MM.1S (cell line): ENCODE measurements at places on chromosomes 12 and 14.

DNA sequence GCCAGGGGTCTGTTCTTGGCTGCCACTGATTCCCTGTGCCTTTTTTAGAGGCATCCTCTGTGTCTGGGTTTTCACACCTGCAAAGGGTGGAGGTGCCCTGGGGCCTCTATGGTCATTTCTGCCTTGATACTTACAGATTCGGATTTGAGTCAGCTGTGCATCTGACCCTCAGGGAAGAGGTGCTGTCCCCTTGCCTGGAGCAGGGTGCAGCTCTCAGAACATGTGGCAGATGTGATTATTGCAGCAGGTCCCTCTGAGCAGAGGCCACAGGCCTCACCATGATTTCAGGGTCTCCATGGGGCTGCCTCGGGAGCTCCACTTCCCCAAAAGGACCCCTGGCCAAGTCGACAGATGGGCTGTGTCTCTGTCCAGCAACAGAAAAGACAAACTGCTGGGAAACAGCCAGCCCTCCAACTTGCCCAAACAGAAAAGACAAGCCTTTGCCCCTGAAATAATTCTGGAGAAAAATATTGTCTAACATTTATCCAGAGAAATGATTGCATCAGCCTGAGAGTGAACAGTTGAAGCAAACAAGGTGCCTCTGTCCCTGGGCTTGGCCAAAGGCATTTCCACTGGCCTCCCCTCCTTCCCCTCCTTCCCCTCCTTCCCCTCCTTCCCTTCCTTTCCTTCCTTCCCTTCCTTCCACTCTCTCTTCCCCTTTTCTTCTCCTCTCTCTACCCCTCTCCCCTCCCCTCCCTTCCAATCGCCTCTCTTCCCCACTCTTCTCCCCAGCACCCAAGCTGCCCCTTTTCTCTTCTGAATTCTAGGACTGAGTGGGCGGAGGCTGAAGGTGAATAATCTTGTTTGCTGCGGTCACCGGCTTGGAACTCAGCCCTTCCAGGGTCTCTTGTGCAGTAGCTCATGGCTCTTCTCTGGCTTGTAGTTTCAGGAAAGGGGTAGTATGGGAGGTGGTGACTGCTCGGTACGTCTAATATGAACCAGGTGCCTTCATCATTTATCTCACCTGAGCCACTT lies 676 bp downstream of the SERPINA3 start:
- DNase-seq: no peak

- no peak for DNase-seq
These were observed 86.8 kb upstream of the TMEM132C start for GRCh38 chr12:128180166-128180565.

DNA sequence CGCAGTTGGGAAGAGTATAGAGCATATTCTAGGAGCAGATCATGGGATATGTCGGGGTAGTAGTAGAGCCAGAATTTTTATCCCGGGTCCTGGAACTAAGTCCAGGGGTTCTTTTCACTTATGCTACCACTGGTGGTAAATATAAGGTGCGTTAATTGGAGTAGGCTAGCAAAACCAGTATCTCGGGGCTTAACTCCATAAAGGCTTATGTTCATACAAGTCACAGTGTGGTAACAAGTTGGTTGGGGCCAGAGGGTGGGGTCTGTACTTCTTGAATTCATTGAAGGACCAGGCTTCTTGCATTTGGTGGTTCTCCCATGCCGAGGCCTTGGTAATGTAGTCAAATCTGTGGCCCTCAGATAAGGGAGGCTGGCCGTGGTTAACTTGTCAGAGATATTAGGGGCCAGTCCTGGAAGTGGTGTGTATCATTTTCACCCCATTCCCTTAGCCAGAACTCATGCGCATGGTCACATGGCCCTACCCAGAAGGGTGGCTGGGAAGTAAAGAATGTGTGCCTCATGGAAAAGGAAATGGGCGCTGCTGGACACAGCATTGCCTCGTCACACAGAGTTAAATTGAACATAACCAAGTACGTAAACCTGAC lies 1.5 kb upstream of the ZNF641 start:
- no peak for DNase-seq

GRCh38 chr12:127063339-127064072 lies 1203.5 kb upstream of the TMEM132C start:
- no peak for DNase-seq

DNA sequence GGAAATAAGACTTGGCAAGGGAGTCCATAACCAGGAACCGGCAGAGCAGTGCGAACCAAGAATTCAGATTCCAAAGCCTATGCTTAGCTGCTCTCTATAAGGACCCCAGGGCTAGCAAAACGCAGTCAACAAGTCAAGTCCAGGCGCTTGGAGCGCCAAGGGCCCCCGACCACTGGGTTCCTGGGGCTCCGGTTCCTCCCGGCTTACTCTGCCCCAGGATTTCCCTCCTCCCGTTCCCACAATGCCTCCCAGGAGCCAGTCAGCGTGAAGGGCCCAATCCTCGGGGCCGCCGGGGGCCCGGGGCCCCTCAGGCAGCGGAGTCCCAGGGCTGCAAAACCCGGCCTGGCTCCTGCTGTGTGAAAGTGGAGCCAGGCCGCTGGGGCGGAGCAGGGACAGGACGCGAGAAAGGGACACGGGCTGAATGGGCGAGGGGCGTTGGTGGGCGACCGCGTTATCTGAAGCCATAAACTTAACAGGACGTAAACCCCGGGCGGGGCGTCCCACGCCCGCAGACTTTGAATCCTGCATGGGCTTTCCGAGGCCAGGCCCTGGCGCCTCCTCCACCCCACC lies 1.5 kb downstream of the KRT8 start:
- DNase-seq: no peak

DNA sequence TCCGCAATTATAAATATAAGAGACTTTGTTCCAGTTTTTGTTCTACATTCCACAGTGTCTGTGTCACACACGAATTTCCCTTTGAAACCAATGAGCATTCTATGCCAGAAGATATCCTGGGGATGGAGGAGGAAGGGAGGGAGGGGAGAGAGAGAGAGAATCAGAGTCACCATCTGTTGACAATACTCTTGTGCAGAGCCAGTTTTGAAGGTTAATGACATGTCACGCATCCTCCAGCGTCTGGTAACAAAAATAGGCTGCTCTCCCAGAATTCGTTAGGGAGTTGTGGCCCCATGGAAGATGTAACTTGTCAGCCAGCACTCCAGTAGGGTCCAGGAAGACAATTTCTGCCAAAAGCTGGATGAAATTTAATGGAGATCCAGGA lies 213.5 kb upstream of the KRR1 start:
- DNase-seq: no peak

- DNase-seq: peak; percentile 30
These were observed 91.9 kb upstream of the MUCL1 start for GRCh38 chr12:54762390-54762789.
